ENCODE measurements at places on chromosomes 1 and 21. TPM values are rescaled to one million over a fixed set of nuclear protein-coding genes. Genes with fewer than 3 reads are reported as not detected.

Gene HSF2BP
- total RNA-seq = 1.3 TPM

- no peak for DNase-seq
These were observed 192.1 kb downstream of the SETD4 start for GRCh38 chr21:35868005-35868868.

GRCh38 chr1:155125511-155125945 is 2.1 kb upstream of the EFNA1 start:
- no peak for DNase-seq

DNA sequence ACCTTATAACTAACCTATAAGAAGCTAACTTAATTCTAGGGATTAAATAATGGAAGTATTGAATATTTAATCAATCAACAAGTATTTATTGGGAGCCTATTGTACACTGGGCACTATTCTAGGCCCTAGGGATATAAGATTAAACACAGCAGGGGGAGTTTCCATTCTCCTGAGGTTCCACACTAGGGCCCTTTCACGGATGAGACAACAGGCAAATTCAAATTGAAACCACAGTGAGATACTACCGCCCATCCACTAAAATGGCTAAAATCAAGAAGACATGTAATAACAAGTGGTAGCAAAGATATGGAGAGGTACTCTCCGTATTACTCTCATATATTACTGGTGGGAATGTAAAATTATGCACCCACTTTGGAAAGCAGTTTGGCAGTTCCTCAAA is 674.4 kb downstream of the KIF26B start:
- DNase-seq = no peak

DNA sequence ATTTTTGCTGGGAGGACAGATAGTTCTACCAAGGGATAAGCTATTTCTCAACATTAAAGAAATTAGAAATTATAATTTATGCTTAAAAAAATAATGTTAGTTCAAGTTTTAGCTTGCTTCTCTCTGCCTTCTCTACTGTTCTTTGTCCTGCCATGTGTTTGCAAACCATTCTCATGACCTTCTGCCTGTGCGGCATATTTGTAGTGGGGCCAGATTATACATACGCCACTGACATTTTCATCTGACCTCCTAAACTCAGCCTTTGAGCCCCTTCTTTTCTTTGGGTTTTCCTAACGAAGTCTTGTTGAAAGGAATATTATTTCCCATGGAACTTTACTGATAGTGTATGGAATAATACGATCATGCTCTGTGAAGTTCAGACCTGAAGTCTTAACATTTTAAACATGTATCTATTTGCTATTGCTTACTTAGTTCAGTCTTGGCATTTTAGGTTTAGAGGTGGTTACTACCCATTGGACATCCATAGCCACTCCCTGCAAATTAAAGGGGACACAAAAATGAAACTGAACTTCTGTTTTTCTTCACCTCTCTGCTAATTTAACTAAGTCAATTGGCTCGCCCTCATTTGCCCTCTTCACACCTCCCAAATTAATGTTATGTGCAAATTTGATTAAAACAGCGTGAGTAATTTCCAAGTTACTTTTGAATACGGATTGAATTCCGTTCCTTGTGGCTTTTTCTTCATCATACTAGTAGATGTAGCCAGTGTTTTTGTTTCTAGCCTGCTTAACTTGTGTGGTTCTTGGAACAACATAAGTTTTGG is 15.6 kb downstream of the LRRC8D start:
- DNase-seq = no peak

- DNase-seq = peak; percentile 60
These were observed 19.1 kb upstream of the SLC5A9 start for GRCh38 chr1:48203287-48203900.

DNA sequence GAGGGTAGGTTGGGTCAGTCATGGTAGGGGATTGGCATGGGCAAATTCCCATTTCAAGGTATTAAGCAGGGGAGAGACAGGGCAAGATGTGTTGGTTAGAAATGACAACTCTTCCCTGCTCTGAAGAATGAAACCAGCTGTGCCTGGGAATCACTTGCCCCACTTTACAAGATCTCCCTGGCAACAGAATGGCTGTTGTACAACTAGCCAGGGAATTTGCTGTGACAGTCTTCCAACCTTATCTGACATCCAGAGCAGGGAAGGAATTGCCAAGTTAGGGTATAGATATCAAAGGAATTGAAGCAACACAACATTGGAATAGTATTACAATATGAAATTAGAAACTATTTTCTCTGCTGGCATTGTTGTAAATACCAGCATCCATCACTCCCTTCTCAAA is 154.7 kb downstream of the CACNA1E start:
- DNase-seq = no peak

DNA sequence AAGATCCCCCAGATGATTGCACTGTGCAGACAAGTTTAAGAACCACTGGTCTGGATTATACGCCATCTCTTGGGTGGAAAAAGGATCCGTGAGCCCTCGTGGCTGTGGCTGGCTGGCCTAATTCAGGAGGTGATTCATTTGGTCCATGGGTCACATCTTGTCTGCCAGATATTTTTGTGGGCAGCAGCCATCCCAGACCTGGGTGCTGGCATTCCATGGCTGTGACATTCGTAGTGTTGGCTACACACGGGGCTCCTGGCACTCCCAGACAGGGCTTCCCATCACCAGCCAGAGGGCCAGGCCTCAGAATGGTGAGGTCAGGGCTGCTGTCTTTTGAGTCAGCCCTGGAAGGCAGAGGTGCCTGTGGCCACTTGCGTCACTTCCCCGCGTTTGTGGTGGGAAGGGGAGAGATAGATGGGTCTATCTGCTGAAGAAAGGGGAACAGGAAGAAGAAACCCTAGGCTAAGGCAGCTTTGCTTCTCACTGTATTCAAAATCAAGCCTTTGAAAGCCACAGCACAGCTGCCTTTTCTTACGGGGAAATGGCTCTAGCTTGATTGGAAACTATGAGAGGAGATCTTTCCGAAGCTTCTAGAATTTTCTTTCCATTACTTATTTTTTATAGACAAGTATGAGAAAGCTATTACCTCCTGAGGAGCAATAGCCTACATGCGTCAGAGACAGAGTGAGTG is 32.4 kb downstream of the EIF2D start:
- peak; percentile 96 for DNase-seq

- no peak for DNase-seq
These were observed 112.3 kb downstream of the AK5 start for GRCh38 chr1:77394166-77394565.
